ENCODE measurements at places on chromosomes 5 and 9.

DNA sequence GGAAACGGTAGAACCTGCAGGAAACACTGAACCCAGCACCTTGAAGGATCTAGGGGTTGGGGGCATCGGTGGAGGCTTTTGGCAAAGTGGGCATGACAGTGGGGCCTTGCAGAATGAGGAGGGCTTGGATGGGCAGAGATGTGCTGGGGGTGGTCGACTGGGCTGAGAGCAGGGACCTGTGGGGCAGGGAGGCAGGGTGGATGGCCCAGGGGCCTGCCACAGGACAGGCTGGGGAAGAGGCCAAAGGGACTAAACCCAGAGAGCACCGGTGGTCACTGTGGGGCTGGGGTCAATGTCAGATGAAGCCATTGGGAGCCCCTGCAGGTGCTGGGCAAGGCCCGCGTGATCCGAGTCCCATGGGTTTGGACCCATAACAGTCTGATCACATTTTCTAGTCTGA, 175.3 kb downstream of the DAB2IP start:
- no peak for DNase-seq

GRCh38 chr5:95709967-95710650, 21.0 kb upstream of the RHOBTB3 start:
- DNase-seq = no peak

- no peak for DNase-seq
Observed at GRCh38 chr5:58088941-58089340, 370.9 kb downstream of the PLK2 start.

GRCh38 chr5:9156282-9156681, 389.6 kb downstream of the SEMA5A start:
- DNase-seq = no peak

GRCh38 chr9:77952635-77953328, 78.8 kb downstream of the GNAQ start:
- DNase-seq = no peak

DNA sequence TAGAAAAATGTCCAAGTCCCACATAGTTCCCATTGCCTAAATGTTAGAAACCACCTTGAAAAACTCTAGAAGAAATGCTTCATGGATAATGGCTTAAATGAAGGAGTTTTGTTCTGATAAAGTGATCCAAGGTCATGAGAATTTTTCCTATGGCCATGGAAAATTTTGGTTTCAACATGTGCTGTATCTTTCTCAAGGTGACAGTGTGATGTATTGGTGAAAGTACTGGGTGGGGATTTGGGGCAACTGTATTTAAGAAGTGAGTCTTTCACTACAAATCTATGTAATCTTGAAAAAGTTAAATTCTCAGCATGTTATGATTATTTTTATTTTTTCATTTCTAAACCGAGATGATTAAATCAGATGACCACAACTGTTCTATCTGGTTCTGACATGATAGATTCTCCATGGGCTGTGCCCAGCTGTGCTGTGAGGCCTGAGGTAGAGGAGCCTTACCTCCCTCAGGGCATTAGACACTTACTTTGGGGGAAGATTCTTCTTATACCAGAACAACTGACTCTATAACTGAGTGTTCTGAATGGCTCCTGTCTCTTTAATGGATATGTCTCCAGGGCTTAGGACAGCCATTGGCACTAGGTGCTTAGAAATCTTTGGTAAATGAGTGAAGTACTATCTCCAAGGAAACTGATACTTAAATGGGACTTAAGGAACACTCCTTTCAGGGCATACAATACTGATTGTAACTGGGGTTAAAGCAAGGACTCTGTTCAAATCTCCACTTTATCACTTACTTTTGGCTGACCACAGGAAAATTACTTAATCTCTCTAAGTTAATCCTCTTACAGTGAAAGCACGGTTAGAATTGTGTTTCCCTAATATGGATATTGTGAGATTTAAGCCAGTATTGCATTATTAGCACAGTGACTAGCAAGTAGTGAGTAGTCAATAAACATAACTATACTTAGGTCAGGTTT, 397.4 kb upstream of the MEF2C start:
- no peak for DNase-seq

GRCh38 chr9:133199648-133200321, 9.3 kb downstream of the OBP2B start:
- peak; percentile 29 for DNase-seq

GRCh38 chr9:109488791-109489492, 9.2 kb downstream of the PTPN3 start:
- DNase-seq = no peak

- peak; percentile 59 for DNase-seq
Observed at GRCh38 chr9:128082151-128082550, 14.1 kb downstream of the SLC25A25 start.

DNA sequence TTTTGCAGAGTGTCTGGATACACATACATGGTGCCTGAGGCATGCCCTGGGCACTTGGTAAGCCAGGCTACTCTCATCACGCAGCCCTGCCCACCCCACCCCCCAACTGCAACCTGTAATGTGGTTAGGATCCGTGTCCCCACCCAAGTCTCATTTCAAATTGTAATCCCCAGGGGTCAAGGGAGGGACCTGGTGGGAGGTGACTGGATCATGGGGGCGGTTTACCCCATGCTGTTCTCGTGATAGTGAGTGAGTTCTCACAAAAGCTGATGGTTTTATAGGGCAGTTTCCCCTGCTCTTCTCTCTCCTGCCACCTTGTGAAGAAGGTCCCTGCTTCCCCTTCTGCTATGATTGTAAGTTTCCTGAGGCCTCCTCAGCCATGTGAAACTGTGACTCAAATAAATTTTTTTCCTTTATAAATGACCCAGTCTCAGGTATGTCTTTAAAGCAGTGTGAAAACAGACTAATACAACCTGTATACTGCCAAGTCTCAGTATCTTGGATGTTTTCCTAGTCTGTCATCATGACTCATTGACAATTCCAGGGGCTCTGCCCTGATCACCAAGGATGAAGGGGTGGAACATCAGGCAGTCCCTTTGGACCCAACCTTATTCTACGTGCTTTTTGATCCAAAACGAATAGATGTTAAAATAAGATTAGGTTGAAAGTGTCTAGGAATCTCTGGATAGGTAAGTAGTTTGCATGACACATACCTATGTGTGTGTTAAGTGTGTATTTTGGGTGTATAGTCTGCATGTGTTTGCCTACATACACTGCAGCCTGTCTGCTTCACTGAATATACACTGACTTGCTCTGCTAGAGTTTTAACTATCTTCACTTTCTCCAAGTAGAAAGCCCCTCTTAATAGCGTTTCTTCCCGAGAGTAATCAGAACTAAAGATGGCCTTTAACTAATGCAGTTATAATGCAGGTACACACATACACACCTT, 293.8 kb downstream of the SLIT3 start:
- no peak for DNase-seq

DNA sequence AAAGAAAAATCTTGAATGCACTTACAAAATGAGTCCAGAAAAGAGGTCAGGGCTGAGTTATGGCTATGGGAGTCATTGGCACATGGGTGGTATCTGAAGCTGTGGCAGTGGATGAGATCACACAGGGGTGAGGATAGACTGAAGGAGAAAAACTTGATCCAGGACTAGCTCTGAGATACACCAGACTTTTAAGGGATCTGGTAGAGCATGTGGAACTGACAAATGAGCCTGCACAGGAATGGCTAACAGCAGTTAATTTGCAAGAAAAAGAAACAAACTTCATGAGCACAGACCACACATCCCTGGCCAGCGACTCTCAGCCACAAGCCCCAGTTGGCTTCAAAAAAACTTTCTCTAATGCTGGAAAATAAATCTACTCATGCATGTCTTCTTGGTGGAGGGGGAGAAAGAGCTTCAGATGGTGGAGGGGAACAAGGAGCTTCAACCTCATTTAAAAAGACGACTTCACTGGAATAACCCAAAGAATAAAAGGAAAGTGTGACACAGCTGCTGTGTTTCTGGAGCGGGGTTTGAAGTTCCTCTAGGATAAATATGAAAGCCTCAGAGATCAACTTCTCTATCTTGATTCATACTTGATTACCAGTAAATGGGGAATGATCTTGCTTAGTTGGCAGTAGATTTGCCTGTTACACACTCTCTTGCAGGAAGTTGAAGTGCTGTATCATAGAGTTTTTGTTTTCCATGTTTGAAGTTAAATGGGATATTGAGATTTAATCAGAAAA, 33.6 kb downstream of the TNFAIP8 start:
- peak; percentile 46 for DNase-seq

DNA sequence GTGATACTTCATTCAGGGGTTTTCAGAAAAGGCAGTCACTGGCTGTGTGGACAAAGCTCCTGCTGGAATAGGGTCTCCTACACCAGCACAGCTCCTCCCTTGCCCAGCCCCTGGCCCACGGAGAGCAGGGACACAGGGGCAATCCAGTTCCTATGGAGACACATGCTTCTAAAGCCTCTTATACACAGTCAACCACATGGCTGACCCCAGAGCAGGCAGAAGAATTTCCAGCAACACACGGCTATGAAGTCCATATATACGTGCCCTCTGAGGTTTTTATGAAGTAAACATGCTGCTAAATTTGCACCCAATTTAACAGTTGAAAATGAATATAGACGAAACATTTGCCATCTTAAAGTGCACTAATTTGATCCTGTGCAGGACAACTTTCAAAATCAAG, 19.4 kb downstream of the PSMB7 start:
- DNase-seq = no peak

DNA sequence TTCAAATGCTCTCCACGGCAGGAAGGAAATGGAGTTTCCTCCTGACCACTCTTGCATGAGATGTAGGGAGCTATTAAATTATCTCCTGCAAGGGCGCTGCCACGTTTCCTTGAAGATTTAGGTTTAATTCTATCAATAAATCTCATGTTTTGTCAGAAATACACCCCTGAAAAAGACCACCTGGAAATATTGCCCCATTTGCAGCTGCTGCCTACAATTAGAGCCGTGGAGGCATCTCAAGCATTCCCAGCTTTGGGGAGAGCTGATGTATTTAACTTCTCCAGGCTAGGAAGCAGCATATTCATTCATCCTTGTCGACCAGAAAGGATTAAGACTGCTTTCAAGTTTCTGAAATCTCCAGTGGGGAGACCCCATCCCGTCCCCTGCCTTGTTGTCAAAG, 40.5 kb downstream of the CCNJL start:
- no peak for DNase-seq

GRCh38 chr9:69474821-69475220, 149.8 kb downstream of the ENTREP1 start:
- no peak for DNase-seq

DNA sequence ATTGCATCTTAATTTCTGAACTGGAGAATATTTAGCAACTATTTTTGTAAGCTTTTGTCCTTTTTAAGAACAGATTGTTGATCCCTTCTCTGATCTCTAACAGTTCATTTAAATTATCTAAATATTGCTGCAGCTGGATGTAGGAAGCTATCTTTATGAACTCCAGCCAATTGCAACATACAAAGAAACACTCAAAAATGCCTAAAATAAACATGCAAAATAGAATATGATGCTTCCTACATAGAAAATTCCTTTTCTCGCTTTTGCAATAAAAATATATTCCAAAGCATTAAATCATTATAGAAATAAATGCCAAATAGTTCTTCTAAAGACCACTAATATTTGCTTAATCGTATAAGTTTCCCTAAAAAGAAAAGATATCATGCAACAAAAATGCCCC, 218.6 kb downstream of the LURAP1L start:
- DNase-seq = no peak

GRCh38 chr5:139058121-139058520, 140.0 kb downstream of the SIL1 start:
- DNase-seq = no peak

All from inflammatory macrophage (primary cell).